ENCODE measurements at places on chromosomes 3 and 15. TPM values are rescaled to one million over a fixed set of nuclear protein-coding genes. Genes with fewer than 3 reads are reported as not detected.

ZNF774 gene
- total RNA-seq = 5.4 TPM

CD200 gene
- total RNA-seq = not detected

- no peak for DNase-seq
Observed at GRCh38 chr3:177295116-177295515, 97.8 kb upstream of the TBL1XR1 start.

DNA sequence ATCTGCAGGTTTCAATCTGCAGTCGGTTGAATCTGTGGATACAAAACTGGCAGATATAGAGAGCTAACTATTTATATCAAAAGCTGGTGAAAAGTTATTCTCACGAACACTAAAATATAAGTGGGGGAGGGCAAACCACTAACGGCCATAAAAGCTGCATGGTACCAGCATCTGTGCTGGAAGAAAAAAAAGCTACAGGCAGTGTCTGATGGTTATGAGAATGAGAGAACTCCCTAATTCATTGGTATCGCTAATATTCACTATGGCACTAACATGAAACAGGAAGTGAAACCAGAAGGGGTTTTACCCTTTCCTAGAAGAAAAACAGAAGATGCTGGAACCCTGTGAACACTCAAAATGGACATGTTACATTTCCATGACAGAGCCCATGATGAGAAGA is 15.9 kb downstream of the CEP70 start:
- no peak for DNase-seq
